Hypothalamus (tissue), 51 donors: ENCODE measurements at places on chromosomes 16 and 17.

GRCh38 chr16:84291226-84291625 lies 3.5 kb upstream of the WFDC1 start:
- DNase-seq, result no peak

GRCh38 chr17:740240-741017 lies 8.0 kb downstream of the TLCD3A start:
- peak; percentile 5 for DNase-seq

GRCh38 chr17:2309338-2310154 lies 5.8 kb downstream of the SRR start:
- DNase-seq, result no peak

DNA sequence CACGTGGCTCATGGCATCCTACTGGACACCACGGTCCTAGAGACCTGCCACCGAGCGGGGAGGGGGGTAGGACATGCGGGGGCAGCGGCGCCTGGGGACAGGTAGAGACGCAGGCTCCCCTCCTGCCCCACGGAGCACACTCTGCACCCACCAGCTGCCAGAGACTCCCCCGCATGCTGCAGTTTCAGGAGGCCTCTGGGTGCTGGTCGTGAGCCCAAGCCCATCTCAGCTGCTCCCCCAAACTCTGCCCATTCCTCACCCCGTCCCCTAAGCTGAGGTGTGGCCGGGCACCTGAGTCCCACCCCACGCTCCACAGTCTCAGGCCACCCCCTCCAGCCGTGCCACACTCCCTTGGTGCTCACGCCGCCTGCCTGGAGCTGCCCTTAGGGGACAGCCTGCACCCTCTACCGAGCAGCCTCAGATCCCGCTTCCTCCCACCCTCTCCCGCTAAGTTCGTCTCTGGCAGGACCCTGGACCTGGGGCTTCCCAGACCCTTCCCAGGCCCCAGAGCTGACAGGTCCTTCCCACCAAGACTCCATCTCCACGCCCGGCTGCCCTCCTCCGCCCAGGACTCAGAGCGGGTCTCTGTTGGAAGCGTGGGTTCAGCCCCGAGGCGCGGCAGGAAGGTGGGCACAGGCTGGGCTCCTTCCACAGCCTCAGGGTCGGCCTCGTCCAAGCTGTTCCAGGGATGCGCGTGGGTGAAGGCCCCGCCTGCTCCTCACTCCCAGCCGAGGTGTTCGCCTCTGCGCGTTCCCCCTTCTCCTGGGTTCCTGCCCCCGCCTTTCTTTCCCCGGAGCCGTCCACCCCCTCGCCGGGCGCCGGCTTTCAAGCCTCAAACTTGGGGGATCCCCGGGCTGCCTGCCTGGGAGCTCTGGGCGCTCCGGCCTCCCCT lies 1.3 kb downstream of the RAB40B start:
- no peak for DNase-seq

DNA sequence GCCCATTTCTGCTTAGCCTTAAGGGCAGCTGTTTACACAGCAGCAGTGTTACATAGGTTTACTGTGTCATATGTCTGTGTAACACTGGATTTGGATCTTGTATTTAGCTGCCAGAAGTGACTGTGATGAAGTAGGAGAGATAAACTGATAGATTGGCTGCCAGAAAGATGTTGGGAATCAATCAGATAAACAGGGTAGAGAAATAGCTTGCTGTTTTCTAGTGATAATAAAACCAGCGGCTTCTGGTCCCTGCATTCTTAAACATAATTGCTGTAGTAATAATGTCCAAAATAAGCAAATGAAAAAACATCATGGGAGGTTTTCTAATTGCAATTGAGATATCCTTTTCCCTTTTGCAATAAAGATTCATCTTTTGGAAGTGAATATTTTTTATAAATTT lies 68.7 kb downstream of the AATF start:
- no peak for DNase-seq

GRCh38 chr17:15890279-15890892 lies 54.5 kb upstream of the ADORA2B start:
- DNase-seq, result no peak

DNA sequence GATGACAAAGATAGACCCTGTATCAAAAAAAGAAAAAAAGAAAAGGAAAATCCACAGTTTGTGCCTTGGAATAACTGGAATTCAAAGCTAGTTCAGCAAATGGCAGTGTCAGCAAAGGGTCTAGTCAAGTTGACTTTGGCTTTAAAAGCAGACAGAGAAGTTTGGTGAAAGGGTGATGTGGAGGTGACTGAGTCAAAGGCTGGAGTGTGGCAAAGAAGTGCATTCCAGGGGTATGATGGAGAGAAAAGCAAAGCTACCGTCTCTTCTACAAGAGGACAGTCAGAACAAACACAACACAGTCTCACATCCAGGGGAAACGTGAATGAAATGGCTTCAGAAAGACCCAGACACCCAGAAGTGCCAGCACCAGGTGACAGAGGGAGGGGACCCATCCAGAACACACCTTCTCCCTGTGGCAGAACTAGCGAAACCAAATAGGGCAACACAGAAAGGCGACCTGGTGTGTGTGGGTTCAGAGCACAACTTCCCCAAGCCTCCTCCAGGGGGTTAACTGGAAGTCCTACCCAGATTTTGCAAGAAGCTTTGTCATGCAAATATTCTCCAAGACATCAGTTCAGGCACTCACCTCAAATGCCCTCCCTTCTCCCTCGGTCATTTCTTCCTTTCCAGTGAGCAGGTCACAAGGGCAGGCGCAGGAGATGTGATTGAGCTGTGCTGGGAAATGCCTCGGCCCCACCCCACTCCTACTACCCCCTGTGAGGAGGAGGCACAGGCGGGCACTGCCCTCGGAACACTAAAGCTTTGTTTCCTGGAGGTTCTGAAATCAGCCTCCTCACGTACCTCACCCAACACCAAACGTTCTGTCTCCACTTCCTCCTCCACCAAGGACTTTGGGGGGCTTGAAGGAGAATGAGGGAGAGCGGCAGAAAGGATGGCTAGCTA lies 481.9 kb downstream of the SOX9 start:
- no peak for DNase-seq

GRCh38 chr16:8373676-8374431 lies 216.5 kb downstream of the TMEM114 start:
- no peak for DNase-seq
